NCI-H187 treated with DMSO at 0.1 percent for 48 hours (cell line): ENCODE measurements at places on chromosomes 5 and 9.

DNA sequence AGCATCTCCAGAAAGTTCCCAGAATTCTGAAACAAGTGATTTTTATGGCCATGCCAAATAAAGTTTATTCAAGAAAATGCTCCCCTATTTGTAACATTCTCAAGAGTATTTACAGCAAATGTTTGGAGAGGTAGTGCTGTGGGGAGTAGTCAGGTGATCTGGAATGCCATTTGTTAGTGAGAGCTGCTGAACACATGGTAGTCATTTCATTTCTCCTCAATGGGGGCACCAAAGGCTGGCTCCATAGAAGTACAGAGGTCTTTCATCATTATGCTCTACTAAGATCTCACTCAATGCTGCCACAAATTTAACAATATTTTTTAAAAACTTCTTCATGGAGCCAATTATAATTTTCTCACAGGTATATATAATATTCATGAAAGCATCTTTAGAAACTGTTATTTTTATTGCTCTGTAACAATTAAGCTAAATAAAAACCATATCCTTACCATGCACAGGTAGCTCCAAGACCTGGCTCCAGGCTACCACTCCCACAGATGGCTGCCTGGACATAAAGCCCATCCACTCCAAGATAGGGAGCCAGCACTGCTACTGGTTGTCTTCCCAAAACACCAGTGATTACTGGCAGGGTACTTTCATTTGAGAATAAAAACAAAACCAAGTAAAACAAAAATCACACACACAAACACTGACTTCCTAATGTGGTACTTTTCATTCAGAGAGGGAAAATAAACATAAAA, 200.8 kb downstream of the PLK2 start:
- no peak for DNase-seq

- no peak for DNase-seq
Measured at GRCh38 chr5:60687927-60688720, 11.8 kb downstream of the DEPDC1B start.

DNA sequence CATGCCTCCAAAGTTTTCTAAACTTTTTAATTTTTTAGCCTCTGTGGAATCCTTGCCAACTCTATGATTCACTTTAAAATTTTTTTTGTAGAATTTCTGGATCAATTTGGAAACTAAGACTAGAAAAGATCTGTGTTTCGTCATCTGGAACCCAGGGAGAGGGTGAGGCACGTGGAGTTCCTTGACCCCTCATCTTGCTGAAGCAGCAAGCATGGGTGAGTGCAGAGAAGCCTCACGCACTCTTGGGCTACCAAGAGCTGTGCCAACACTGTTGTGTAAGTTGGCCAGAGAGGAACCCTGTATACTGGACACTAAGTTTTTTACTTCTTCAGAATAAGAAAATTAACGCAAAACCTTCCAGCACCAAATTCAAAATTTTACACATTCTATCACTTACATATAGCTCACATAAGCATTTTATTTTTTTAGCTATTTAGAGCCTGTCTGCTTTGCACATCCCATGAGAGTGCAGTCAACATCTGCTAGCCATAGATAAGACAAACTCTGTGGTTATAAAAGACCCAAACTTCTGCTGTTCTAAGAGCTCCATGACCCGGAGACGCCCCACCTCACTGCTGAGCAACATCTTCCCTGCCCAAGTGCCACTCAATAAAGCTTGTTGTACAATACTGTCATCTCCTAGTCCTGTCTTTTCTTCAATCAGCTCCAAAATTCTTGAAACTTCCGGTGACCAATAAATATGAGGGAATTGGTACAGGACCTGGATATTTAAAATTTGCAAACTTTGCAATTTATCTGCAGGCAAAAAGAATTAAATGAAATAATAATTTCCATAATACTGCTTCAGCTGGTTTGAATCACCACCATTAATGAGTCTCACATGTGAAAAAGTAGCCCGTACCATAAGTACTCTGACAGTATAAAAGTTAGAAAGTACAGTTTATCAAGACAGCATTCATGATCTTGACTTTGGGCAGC, 69.7 kb upstream of the ADCY2 start:
- no peak for DNase-seq

GRCh38 chr5:139912158-139912557, 116.5 kb downstream of the PSD2 start:
- DNase-seq, result no peak

DNA sequence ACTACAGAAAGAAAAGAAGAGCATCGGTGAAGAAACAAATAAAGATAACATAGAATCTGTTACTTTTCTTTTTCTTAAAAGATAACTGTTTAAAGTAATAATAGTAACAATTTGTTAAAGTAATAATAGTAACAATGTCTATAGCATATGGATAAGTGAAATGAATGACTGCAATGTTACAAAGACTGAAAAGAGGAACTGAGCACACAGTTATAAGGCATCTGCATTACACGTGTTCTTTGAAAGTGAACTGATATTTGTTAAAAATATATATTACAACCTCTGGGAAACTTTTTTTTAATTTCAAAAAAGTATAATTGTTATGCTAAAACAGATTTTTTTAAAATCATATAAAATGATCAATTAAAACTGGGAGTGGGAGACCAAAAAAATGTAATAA, 88.4 kb upstream of the FST start:
- no peak for DNase-seq

GRCh38 chr9:13750639-13751038, 471.1 kb upstream of the MPDZ start:
- DNase-seq, result no peak

GRCh38 chr5:151825445-151825844, 53.7 kb downstream of the G3BP1 start:
- DNase-seq, result peak; percentile 42

- DNase-seq, result no peak
Measured at GRCh38 chr5:145951071-145951470, 14.7 kb downstream of the SH3RF2 start.

- no peak for DNase-seq
Measured at GRCh38 chr5:145554399-145554798, 280.7 kb downstream of the PRELID2 start.

DNA sequence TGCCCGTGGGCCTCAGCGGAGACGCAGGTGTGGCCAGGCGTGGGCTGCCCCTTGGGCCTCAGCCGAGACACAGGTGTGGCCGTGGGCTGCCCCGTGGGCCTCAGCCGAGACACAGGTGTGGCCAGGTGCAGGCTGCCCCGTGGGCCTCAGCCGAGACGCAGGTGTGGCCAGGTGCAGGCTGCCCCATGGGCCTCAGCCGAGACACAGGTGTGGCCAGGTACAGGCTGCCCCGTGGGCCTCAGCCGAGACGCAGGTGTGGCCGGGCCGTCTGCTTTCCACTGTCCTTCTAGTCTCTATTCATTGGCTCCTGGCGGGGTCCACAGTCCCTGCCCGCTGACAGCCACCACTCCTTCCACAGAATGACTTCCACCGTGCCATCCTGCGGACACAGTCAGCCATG, 56.1 kb downstream of the KCNT1 start:
- DNase-seq, result no peak

DNA sequence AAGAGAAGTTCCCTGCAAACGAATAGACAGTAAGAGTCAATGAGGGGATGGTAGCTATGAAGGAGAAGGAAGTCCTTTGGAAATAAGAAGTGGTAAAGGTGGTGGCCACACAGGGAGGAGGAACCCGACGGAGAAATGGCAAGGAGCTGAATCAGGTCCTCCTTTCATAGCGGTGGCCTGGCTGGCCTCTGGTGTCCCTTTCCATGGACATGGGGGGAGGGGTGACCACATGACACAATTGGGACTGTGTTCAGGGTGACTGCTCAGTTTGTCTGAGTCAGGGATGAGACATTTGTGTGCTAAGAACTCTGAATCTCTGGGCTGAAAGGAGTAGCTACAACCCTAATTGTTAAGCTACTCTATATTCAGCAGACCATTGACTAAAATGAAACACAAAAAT, 28.7 kb upstream of the TIMD4 start:
- DNase-seq, result no peak

- DNase-seq, result no peak
Measured at GRCh38 chr9:130107234-130107861, 53.6 kb downstream of the GPR107 start.

DNA sequence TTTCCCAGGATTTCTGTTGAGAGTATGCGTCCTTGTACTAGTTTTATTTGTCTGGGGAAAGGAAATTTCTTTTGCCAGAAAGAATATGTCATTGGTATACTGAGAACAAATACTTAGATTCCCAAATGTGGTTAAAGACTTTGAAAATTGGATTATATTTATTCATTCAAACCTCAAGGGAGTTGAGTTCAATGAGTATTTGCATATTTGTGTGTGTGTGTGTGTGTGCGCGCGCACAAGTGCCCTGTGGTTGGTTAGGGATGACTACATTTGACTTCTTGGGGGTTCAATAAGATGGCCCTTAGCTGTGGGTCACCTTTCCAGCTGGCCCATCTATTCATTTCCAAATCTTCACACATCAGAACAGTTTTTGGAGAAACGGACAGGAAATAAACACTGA, 4.9 kb downstream of the RXFP3 start:
- DNase-seq, result peak; percentile 80

DNA sequence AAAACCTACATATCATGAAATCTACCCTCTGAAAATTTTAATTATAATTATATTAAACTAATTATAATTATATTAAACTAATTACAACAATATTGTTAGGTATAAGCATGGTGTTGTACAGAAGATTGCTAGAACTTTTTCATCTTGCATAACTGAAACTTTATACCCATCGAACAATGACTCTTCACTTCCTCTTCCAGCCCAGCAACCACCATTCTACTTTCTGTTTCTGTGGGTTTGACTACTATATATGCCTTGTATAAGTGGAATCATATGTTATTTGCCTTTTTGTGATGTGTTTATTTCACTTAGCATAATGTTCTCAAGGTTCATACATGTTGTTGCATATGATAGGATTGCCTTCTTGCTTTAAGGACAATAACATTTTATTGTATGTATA, 274.2 kb upstream of the CCNH start:
- no peak for DNase-seq

GRCh38 chr9:29999645-30000044, 2384.8 kb upstream of the ACO1 start:
- DNase-seq, result no peak

DNA sequence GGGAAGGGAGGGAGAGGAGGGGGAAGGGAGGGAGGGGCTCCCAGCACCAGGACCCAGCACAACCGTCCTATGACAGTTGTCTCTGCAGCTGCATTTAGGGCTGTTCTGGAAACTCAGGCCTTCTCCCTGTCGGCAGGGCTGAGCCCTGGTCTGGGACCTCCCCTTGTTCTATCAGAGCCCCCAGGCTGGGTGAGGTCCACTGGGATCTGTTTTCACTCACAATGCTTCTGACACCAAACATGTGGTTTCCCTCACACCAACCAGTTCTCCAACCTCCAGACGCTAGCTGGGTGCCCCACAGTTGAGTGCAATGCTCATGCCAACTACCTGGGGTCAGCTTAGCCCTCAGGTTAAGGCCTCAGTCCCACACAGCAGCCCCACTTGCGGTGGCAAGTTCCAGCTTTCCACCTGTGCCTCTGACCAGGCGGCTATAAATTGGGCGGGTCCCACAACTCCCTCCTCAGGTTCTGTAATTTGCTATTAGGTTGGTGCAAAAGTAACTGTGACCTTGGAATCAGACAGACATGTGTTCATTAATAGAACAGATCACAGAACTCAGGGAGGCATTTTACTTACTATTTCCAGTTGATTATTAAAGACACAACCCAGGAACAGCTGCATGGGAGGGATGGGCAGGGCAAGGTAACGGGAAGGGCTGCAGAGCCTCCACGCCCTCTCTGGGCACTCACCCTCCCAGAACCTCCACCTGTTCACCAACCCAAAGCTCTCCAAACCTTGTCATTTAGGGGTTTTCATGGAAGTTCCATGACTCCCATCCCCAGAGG, 13.5 kb downstream of the ADAMTS2 start:
- DNase-seq, result no peak

DNA sequence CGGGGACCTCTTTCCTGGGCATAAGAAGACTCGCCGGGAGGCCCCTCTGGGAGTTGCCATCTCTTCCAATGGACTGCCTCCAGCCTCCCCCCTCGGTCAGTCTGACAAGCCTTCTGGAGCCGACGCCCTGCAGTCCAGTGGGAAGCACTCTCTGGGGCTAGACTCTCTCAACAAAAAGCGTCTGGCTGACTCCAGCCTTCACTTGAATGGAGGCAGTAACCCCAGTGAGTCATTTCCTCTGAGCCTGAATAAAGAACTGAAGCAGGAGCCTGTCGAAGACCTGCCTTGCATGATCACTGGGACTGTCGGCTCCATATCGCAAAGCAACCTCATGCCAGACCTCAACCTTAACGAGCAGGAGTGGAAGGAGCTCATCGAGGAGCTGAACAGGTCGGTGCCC, 28.4 kb upstream of the LTC4S start:
- no peak for DNase-seq

GRCh38 chr5:42120070-42120469, 195.0 kb downstream of the FBXO4 start:
- DNase-seq, result no peak

- DNase-seq, result no peak
Measured at GRCh38 chr5:104793031-104793754, 1230.6 kb upstream of the NUDT12 start.

DNA sequence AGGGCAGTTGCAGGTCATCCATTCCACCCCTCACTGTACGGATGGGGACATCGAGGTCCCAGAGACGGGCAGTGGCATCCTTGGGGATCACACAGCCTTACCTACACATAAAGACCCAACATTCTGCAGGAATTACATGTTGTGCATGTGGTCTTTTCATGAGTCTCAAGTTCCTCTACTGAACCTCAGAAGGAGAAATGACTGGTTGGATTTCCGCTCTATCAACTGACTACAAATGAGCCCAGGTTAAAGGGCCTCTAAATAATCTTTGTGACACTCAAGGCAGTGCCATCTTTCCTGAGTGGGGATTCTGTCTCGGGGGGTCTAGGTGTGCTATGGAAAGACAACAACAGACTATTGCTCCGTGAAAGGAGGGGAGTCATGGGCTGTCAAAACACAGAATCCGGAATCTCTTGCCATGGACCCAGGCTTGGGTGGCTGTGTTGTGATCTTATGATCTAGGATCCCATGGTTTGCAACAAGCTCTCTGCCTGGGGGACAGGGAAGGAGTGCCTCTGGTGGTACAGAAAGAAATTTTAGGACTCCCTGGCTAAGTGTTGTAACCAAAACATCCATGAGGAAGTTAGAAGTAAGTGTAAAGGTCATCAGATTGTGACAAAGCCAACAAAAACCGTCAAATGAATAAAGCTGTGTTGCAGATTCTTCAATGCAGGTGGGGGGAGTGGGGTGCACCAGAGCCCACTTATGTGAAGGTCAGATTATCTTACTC, 1.9 kb upstream of the SLC31A2 start:
- DNase-seq, result no peak
